ENCODE measurements at places on chromosomes 2 and 18. TPM values are rescaled to one million over a fixed set of nuclear protein-coding genes. Genes with fewer than 3 reads are reported as not detected.

DNA sequence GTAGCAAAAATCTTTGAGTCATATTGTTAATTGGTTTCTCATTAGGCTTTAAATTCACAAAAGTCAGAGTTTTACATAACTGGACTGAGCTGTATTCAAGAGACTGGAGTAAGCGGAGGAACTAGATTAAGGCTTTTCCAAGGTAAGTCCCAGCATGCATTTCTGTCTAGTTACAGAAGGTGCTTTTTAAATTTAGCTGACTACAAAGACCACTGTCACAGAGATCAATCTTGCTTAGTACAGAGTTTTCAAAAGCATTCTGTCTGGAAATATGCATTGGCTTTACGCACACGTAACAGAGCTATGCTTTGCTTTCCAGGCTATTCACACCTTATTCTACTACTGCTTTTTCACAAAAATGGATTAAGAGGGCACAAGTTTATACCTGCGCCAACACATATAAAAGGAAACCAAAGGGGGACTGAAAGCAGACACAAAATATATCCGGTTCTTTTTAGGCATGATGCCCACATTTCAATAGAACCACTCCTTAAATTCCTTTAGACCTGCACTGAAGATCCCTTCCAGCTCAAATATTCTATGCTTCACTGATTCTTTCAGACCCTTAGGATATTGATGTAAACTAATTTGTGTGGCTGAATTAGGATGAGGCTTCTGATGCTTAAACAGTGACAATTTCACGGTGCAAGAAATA lies 560.7 kb upstream of the CRIM1 start:
- no peak overlapping the region for H3K27ac ChIP-seq
- no peaks in the 10 kb centered on the region for H3K4me1 ChIP-seq
- H3K27me3 ChIP-seq: no peaks in the 10 kb centered on the region
- DNase-seq: no peak
- H3K4me3 ChIP-seq: no peak overlapping the region

DNA sequence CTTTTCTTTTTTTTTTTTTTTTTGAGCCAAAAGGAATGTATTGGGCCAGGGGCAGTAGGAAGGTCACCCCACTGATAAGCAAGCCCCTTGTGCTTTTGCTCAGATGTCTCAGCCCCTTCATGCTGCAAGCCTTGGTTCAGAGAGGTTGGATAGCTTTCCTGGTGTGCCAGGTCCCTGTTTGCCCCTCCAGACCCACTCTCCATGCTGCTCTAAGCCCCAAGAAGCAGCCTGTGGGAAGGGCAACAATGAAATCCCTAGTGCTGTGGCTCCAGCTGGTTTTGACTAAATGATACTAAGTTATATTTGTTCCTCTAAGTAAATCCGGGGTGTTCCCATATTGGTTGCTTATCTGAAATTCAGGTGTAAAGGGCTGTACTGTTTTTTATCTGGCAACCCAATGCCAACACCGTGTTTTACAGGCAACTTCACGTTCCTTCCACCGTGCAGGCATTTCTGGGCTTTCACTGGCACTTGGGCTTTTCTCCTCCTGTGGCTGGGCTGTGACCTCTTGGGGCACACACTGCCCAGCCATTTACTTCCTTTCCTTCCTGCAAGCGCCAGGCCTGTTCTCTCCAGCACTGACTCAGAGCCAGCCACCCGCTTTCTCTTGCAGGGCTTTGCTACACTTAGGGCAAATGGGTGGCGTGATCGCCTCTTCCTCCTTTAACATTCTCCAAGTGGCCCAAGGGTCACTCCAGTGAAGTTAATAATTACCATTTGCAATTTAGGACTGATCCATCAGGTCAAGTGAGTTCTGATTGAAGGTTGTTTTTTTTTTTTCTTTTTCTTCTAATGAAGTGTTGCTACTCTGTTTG lies 21.6 kb downstream of the MERTK start:
- H3K36me3 ChIP-seq: peaks cover 19% of the 10 kb centered on the region
- peak; percentile 77 for DNase-seq
- H3K27me3 ChIP-seq: no peaks in the 10 kb centered on the region
- no peak overlapping the region for H3K4me3 ChIP-seq
- no peak overlapping the region for H3K27ac ChIP-seq

- no peak overlapping the region for H3K27ac ChIP-seq
- H3K4me3 ChIP-seq: no peak overlapping the region
- H3K27me3 ChIP-seq: no peaks in the 10 kb centered on the region
- no peaks in the 10 kb centered on the region for H3K36me3 ChIP-seq
- H3K4me1 ChIP-seq: no peaks in the 10 kb centered on the region
These were observed 594.0 kb downstream of the ERBB4 start for GRCh38 chr2:211944572-211944971.

DNA sequence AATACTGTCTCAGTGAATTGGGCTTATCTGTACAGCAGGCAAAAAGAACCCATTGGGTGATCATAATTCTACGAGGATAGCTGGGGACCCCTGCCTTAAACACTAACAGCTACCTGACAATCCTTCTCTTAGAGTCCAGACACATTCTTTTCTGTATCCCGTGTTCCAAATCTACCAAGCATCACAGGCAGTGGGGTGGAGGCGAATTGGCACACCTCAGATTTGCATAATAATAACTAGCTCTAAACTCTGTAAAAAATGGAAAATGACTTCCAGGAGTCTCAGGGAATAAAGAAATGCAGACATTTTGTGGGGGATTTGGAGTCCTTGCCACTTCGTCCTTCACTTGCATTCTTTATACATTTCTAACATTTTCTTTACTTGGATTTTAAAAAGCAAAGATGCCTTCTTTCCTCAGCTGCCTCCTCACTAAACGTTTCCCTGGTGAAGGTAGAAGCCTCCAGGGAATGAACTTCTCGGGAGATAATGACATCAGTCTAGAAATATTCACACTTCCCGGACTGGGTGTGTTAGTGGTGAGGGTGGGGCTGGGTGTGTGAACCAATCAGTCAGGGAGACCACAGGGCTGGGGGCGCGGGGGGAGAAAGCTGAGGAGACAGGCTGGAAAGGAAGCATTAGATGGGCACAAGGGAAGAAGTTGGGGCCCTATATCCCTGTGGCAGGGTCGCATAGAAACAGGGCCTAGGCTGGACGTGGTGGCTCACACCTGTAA lies 59.1 kb upstream of the BOD1L2 start:
- no peak overlapping the region for H3K4me3 ChIP-seq
- DNase-seq: no peak
- H3K27ac ChIP-seq: no peak overlapping the region
- H3K4me1 ChIP-seq: no peaks in the 10 kb centered on the region
- no peaks in the 10 kb centered on the region for H3K27me3 ChIP-seq

- no peaks in the 10 kb centered on the region for H3K4me1 ChIP-seq
- no peak for DNase-seq
- no peaks in the 10 kb centered on the region for H3K27me3 ChIP-seq
- no peaks in the 10 kb centered on the region for H3K36me3 ChIP-seq
These were observed 10.3 kb downstream of the NCK2 start for GRCh38 chr2:105754994-105755393.

- H3K27ac ChIP-seq: no peak overlapping the region
- H3K36me3 ChIP-seq: no peaks in the 10 kb centered on the region
- no peaks in the 10 kb centered on the region for H3K27me3 ChIP-seq
- H3K4me3 ChIP-seq: no peak overlapping the region
- DNase-seq: no peak
These were observed 134.0 kb upstream of the LYPD1 start for GRCh38 chr2:132804051-132804450.

GRCh38 chr18:46485675-46486194 lies 171.3 kb downstream of the LOXHD1 start:
- no peaks in the 10 kb centered on the region for H3K36me3 ChIP-seq
- no peaks in the 10 kb centered on the region for H3K4me1 ChIP-seq
- H3K27me3 ChIP-seq: no peaks in the 10 kb centered on the region
- H3K4me3 ChIP-seq: no peak overlapping the region

GRCh38 chr2:233338812-233339368 lies 15.4 kb upstream of the DGKD start:
- H3K27ac ChIP-seq: no peak overlapping the region
- H3K36me3 ChIP-seq: no peaks in the 10 kb centered on the region
- H3K4me1 ChIP-seq: no peaks in the 10 kb centered on the region
- no peaks in the 10 kb centered on the region for H3K27me3 ChIP-seq

DNA sequence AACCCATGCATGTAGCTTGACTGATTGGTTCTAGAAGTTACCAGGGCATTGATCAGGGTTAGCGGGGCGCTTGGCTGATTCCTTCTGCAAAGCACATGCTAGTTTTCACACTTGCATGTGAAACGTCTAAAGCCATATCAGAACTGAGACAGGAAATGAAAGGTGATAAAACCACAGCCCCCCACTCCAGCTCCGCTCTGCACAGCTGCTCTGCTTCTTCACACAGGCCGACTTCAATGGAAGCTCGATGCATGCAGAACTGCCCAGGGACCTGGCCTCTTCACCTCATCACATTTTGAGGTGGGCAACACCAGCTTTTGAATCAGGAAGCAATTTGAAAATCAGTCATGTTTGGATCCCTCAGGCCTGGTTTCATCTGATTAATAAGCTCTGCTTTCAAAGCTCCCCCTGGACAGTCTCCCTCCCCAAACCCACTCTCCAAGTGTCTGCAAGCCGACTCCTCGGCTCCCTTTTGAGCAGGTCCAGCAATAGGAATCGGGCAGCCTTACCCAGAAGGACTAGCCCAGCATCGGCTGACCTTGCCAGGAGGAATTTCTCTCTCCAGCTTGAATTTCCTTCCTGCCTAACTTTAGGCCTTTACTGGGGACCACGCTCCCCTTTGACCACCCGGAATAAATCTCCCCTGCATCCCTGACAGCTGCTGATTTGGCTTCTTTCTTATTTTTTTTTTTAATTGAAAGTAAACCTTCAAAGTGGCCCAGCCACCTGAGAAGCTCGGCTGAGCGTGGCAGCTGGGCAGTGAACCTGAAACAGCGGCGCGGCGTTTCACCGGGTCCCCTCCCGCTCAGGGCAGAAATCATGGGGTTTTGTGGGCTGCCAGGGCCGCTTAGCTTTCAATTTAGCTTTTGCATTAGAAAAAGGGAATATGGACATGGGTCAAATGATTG lies 31.7 kb downstream of the HRH4 start:
- H3K4me3 ChIP-seq: no peak overlapping the region
- DNase-seq: no peak
- H3K36me3 ChIP-seq: no peaks in the 10 kb centered on the region
- H3K4me1 ChIP-seq: no peaks in the 10 kb centered on the region

DNA sequence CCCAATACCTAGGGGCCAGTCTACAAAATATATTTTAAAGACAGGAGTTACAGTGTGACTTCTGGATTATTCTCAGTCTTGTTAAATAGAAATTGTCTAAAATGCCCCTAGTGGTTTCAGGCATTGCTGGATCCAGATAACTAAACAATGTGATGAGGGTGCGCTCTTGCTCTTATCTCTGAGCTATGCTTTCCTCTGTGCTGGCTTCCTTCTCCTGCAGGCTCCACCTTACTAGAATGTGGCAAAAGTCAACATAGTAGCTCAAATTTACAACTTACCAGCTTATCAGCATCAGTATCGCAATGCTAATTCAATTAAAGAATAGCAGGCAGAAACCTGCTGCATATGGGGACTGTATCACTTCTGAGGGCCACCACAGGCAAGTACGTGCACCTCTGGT lies 61.3 kb upstream of the RNU4ATAC start:
- peaks cover 35% of the 10 kb centered on the region for H3K36me3 ChIP-seq
- DNase-seq: no peak
- H3K4me3 ChIP-seq: no peak overlapping the region

DNA sequence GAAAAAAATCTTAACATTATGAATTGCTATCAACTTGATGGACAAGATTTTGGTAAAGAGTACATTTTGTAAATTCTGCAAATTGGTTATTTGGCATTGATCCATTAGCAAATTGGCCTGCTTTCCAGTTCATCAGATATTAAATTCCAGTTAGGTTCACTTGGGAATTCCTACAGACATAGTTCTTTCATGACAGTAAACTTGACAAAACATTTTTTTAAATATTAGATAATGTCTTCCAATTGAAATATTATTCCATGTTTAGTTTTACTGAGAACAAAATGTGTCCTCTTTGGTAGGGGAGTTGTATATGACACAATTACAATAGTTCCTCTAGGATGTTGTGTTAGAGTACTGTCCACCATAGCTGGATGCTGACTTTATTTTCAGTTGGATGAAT lies 141.9 kb downstream of the LCLAT1 start:
- DNase-seq: no peak
- H3K4me3 ChIP-seq: no peak overlapping the region
- no peak overlapping the region for H3K27ac ChIP-seq
- H3K4me1 ChIP-seq: peaks cover 6% of the 10 kb centered on the region
- H3K36me3 ChIP-seq: no peaks in the 10 kb centered on the region
- no peaks in the 10 kb centered on the region for H3K27me3 ChIP-seq

GRCh38 chr2:241891988-241892298 lies 22.4 kb downstream of the RTP5 start:
- no peak overlapping the region for H3K4me3 ChIP-seq
- DNase-seq: no peak
- peak overlapping the region; percentile 57 for H3K27ac ChIP-seq

GRCh38 chr2:191701029-191701428 lies 23.1 kb downstream of the NABP1 start:
- H3K36me3 ChIP-seq: no peaks in the 10 kb centered on the region
- no peak overlapping the region for H3K27ac ChIP-seq
- no peak overlapping the region for H3K4me3 ChIP-seq
- no peaks in the 10 kb centered on the region for H3K4me1 ChIP-seq
- no peak for DNase-seq

DNA sequence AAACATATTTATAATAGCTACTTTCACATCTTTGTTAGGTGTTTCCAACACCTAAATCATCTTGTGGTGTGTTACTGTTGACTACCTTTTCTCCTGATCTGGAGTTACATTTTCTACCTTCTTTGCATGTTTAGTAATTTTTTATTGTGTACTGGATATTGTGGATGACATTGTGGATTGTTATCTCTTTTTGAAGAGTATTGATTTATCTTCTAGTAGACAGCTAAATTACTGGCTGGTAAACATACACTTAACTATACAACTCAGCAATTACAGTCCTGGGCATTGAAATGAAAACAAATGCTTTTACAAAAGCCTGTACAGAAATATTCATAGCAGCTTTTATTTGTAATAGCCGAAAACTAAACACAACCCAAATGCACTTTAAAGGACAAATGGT lies 150.8 kb downstream of the PTRHD1 start:
- no peak overlapping the region for H3K4me3 ChIP-seq
- H3K36me3 ChIP-seq: no peaks in the 10 kb centered on the region
- DNase-seq: no peak
- no peaks in the 10 kb centered on the region for H3K27me3 ChIP-seq
- H3K27ac ChIP-seq: no peak overlapping the region

- H3K4me1 ChIP-seq: no peaks in the 10 kb centered on the region
- no peaks in the 10 kb centered on the region for H3K36me3 ChIP-seq
- no peak overlapping the region for H3K27ac ChIP-seq
These were observed 59.8 kb upstream of the SLC38A11 start for GRCh38 chr2:165015052-165015642.

DNA sequence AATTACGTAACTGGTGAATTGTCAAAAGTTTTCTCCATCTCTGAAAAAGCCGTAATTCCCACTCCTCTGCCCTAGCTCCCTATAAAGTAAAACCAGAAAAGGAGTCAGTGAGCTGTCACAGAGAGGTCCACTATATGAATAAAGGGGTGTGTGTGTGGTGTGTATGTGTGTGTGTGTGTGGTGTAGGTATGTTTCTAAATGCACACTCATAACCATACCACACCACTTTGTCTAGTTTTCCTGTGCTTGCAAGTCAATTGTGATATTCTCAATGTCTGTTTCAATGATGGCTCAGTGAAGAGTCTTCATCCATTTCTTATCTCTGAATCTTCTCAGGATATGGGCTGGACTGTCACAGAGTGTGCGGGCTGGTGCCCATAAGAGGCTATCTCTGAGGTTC lies 54.8 kb upstream of the CCDC68 start:
- H3K4me3 ChIP-seq: no peak overlapping the region
- no peak for DNase-seq
- H3K27ac ChIP-seq: no peak overlapping the region

PPIG gene
- 52.2 TPM for total RNA-seq

TLX2 gene
- total RNA-seq: 0.46 TPM

TMEM163 gene
- 7.4 TPM for total RNA-seq

REEP1 gene
- total RNA-seq: 2.1 TPM

MYO1B gene
- total RNA-seq: 9.2 TPM

CHAC2 gene
- total RNA-seq: 11.1 TPM

ERMN gene
- not detected for total RNA-seq

DNAJC5G gene
- total RNA-seq: 1.4 TPM
